Naive thymus-derived CD8-positive, alpha-beta T cell (primary cell): ENCODE measurements at places on chromosomes 1 and 21. TPM values are rescaled to one million over a fixed set of nuclear protein-coding genes. Genes with fewer than 3 reads are reported as not detected.
A peak's percentile ranks its signal among the peaks of the same experiment; 100 is the strongest.

DNA sequence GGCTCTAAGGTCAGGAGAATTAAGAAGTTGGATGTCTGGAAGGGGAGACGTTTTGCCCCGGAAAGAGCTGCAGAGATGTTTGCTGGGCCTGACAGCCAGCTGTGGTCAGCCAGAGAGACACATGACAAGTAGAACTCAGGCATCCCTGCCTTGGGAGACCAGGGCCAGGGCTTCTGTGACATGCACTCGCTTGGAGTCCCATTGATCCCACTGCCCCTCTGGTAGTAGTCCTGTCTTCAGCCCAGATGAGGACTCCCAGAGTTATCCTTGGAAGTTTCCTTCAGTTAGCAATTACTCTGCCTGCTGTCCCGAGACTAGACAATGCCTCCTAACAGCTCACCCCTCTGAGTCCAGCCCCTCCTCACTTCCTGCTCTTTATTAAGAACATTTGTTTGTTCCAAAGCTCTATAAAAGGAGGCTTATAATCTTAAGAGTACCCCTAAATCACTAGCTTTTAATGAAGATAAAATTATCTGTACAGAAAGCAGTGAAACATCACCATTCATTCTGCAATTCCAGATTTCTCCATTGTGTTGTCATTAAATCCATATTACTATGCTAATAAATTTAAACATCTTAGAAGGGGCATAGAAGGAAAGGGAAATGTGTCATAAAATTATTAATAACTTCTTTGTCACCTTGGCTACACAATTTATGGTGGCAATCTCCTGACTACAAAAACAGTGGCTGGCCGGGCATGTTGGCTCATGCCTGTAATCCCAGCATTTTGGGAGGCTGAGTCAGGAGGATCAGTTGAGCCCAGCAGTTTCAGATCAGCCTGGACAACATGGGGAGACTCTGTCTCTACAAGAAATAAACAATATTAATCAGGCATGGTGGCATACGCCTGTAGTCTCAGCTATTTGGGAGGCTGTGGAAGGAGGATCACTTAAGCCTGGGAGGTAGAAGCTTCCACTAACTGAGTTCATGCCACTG, 94.2 kb downstream of the KCNK1 start:
- H3K27me3 ChIP-seq = peaks cover 11% of the 10 kb centered on the region
- no peak overlapping the region for H3K27ac ChIP-seq

- no peak for DNase-seq
- no peak overlapping the region for H3K27ac ChIP-seq
- no peaks in the 10 kb centered on the region for H3K27me3 ChIP-seq
- H3K36me3 ChIP-seq = peaks cover 3% of the 10 kb centered on the region
- H3K4me3 ChIP-seq = no peak overlapping the region
These were observed 6.1 kb downstream of the IPO13 start for GRCh38 chr1:43952731-43953346.

GRCh38 chr1:36106269-36106668, 17.6 kb downstream of the ADPRS start:
- H3K36me3 ChIP-seq = no peaks in the 10 kb centered on the region
- no peak overlapping the region for H3K4me3 ChIP-seq
- no peaks in the 10 kb centered on the region for H3K27me3 ChIP-seq

GRCh38 chr21:41405321-41405720, 20.7 kb upstream of the MX1 start:
- no peak overlapping the region for H3K4me3 ChIP-seq
- DNase-seq = no peak
- H3K27ac ChIP-seq = no peak overlapping the region
- no peaks in the 10 kb centered on the region for H3K27me3 ChIP-seq
- peaks cover 30% of the 10 kb centered on the region for H3K36me3 ChIP-seq

DNA sequence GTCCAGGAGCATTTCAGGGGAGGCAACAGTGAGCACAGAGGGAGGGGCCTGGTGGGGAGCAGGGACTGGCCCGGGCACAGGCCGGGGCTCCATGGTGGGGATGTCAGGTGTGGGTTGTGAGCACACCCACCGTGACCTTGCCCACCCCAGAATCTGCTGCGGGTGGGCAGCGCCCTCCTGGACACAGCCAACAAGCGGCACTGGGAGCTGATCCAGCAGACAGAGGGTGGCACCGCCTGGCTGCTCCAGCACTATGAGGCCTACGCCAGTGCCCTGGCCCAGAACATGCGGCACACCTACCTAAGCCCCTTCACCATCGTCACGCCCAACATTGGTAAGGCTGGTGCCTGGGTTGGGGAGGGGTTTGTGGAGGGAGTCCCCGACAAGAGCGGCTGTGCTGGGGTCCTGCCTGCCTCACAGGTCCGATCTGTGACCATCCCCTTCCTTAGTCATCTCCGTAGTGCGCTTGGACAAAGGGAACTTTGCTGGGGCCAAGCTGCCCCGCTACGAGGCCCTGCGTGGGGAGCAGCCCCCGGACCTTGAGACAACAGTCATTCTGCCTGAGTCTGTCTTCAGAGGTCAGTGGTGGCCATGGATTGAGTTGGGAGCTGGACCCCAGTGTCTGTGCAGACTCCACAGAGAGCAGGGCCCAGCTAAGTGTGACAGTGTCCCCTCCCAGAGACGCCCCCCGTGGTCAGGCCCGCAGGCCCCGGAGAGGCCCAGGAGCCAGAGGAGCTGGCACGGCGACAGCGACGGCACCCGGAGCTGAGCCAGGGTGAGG, 14.3 kb downstream of the PSRC1 start:
- no peaks in the 10 kb centered on the region for H3K27me3 ChIP-seq
- no peaks in the 10 kb centered on the region for H3K36me3 ChIP-seq
- H3K4me3 ChIP-seq = no peak overlapping the region
- H3K27ac ChIP-seq = no peak overlapping the region
- peaks cover under 1% of the 10 kb centered on the region for H3K4me1 ChIP-seq
- no peak for DNase-seq

- DNase-seq = peak; percentile 19
- H3K4me3 ChIP-seq = no peak overlapping the region
- peaks cover 8% of the 10 kb centered on the region for H3K4me1 ChIP-seq
- no peaks in the 10 kb centered on the region for H3K27me3 ChIP-seq
- peaks cover 9% of the 10 kb centered on the region for H3K36me3 ChIP-seq
These were observed 14.4 kb downstream of the SMYD3 start for GRCh38 chr1:246492611-246493245.

DNA sequence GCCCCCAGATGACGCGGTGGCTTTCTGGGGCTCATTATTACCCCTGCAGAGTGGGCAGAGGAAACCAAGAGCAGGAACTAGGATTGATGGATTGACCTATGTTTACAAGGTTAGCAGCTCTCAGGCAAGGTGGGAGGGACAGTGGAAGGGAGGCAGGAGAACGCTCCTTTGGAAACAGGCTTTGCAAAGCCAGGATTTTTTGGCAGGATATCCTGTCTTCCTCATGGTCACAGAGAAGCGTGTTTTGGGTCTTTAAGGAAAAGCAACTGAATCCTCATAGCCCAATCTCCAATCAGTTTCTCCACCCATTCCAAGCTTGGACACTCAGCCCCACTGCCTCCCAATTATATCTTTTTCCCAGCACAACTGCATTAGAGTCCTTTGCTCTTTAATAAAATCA, 105.6 kb upstream of the SOD1 start:
- no peak for DNase-seq
- H3K4me3 ChIP-seq = no peak overlapping the region
- no peaks in the 10 kb centered on the region for H3K36me3 ChIP-seq
- peaks cover 3% of the 10 kb centered on the region for H3K27me3 ChIP-seq
- H3K4me1 ChIP-seq = peaks cover 7% of the 10 kb centered on the region
- no peak overlapping the region for H3K27ac ChIP-seq

DNA sequence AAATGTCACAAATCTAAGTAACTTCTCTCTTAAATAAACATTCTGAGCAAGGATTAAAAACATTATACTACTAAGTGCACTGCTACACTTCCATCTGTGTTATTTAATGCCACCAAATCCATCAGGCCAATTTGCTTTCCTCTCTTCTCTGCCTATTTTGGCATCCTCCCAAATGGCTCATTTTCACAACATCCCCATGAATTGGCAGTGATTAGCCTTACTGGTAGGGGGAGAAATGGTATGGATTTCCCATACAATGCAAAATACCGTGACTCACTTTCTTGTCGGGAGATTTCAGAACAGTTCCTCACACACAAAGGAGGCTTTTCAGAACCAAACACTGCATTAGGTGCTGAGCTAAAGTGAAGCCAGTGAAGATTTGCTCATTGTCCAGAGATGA, 195.7 kb downstream of the MIS18A start:
- H3K36me3 ChIP-seq = no peaks in the 10 kb centered on the region
- H3K4me1 ChIP-seq = no peaks in the 10 kb centered on the region
- peaks cover 3% of the 10 kb centered on the region for H3K27me3 ChIP-seq
- no peak for DNase-seq
- no peak overlapping the region for H3K27ac ChIP-seq
- H3K4me3 ChIP-seq = no peak overlapping the region

Gene CDK18
- total RNA-seq = 5.7 TPM

Gene DNAJC8
- 79.4 TPM for total RNA-seq

Gene HS2ST1
- 14.4 TPM for total RNA-seq

Gene ICOSLG
- 5.8 TPM for total RNA-seq

Gene PLEKHA6
- total RNA-seq = 2.0 TPM

Gene FMN2
- total RNA-seq = not detected

Gene CYP4A11
- total RNA-seq = not detected

Gene NBPF6
- total RNA-seq = not detected
